CD4-positive, alpha-beta T cell treated with Interleukin-4 for 1 hour (primary cell): ENCODE measurements at places on chromosomes 4 and X.
A peak's percentile ranks its signal among the peaks of the same experiment; 100 is the strongest.

- peak; percentile 13 for DNase-seq
Measured at GRCh38 chr4:11418610-11419009, 10.1 kb downstream of the HS3ST1 start.

- peak; percentile 10 for DNase-seq
Measured at GRCh38 chr4:1767061-1767769, 25.9 kb upstream of the FGFR3 start.

DNA sequence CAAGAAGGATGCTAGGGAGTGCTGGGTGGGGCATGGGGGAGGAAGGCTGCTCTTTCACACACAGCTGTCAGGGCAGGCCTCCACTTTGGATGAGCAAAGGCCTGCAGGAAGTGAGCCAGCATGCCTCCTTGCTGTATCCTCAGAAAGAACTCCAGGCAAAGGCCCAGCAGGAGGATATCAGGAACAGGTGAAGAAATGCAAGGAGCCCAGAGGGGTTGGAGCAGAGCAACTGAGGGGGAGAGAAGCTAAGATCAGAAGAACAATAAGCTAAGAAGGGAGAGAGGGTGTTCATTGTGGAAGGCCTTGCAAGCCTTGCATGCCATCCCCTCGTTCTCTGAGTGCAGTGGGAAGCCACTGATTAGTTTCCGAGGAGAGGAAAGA is 115.1 kb downstream of the CAMK2D start:
- DNase-seq, result no peak

DNA sequence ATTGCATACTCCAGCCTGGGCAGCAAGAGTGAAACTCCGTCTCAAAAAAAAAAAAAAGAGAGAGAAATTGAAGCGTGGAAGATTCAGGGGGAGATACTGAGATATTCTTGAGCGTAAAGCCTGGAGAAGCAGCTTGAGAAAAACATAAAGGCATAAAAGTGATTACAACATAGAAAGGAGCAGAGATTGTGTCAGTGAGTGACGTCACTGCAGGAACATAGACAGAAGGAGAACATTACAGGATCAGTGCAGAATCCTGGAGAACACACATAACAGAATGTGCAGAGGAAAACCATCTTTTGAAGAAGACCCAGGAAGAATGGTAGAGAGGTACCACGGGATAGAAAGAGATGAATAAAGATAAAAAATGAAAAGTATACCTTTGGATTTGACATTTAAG is 147.0 kb downstream of the APBB2 start:
- DNase-seq, result no peak

GRCh38 chr4:37765741-37766140 is 60.7 kb upstream of the PGM2 start:
- DNase-seq, result no peak

GRCh38 chrX:134715930-134716619 is 57.8 kb upstream of the PLAC1 start:
- no peak for DNase-seq

DNA sequence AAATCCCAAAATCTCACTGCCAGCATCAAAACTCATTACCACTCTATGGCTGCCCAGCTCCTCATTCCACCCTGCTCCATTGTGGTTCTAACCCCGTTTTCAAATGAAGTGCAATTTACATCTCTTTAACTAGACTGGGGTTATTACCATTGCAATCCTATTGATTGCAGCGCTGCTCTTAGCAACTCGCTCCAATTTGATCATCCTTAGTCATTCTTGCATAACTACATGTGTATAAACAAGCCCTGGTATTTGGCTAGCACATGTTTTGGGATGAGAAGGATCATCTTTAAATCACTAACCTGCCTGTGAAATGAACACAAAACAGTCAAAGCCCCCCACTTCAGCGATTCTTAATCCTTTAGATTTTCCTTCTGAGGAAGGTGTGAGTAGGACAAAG is 340.1 kb upstream of the PPARGC1A start:
- DNase-seq, result no peak

- no peak for DNase-seq
Measured at GRCh38 chr4:186762361-186762760, 38.7 kb upstream of the FAT1 start.

DNA sequence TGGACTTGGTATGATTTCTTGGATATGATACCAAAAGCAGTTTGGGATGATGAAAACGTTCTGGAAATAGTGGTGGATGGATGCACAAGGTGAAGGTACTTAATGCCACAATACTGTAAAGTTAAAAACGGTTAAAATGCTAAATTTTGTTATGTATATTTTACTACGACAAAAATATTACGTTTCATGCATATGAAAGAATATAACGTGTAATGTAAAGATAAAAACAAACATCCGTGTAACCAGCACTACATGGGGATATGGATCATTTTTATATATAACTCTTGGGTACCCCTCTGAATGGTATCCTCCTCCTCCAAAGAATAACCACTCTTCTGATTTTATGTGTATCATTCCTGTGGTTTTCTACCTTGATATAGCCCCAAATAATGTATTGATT is 862 bp upstream of the CENPU start:
- no peak for DNase-seq

DNA sequence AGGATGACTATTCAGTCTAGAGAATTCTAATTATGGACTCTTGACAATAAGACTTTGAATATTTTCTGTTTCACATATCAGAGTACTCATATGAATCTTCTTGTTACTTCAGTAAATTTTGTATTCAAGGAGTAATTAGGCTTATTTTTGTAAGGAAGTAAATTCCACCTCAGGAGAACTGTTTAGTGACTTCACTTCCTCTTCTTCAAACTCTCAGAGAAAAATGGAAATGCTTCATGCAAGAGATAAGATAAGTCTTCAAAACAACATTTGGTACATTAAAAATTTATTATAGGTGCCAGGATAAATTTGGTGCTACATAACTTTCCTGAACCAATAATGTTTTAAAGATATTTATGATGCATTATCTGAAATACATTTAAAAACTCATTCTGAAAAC is 1421.9 kb downstream of the PCDH7 start:
- no peak for DNase-seq

DNA sequence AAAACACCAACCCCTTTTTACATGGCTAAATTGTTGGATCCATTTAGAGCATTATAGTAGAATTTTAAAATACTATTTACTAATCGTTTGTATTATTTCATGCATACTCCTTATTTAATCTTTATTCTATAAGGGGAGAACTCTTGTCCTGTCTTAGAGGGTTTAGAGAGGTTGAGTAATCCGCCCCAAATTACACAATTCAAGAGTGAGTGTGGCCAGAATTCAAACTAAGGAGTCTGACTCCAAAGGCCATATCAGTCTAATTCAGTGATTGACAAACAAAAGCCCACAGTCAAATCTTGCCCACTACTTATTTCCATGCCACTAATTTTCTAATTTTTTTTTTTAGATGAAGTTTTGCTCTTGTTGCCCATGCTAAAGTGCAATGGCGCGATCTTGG is 33.7 kb upstream of the NEIL3 start:
- no peak for DNase-seq

- DNase-seq, result no peak
Measured at GRCh38 chr4:104942990-104943743, 203.5 kb upstream of the TET2 start.
